ENCODE measurements at places on chromosomes 13 and 19.

DNA sequence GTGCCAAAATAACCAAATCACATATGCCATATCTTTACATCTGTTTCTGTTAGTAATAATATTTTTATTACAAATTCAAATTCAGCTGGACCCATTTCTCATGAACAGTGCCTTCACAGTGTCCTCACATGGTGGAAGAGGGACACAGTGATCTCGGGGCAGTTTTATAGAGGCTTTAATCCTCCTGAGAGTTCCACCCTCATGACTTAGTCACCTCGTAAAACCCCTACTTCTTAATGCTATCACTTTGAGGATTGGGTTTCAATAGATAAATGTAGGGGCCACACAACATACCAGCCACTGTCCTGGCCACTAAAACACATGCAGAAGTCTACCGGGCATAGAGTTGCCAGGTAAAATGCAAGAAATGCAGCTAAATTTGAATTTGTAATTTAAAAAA is 201.5 kb downstream of the MYO16 start:
- no peak for DNase-seq

DNA sequence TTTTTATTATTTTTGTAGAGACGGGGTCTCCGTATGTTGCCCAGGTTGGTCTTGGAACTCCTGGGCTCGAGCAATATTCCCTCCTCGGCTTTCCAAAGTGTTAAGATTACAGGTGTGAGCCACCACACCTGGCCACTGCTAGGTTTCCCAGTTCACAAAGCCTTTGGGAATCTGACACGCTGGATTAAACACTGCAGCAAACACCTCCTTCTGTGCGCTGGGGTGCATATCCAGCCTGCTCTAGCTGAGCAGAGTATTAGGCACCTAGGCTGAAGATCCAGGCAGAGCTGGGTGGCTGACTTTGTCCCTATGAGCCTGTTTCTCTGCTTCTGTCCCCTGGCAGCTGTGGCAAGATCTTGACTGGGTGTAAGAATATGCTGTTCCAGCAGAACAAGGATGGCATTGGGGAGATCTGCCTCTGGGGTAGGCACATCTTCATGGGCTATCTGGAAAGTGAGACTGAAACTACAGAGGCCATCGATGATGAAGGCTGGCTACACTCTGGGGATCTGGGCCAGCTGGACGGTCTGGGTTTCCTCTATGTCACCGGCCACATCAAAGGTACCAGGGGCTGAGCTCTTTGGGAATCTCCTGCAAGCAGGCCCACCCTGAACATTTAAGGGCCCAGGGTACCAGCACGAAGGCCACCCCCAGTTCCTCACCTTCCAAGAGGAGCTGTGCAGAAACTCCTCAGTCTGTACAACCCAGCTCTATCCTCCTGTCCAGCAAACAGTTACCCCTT is 49.8 kb downstream of the ACSBG2 start:
- DNase-seq = no peak

DNA sequence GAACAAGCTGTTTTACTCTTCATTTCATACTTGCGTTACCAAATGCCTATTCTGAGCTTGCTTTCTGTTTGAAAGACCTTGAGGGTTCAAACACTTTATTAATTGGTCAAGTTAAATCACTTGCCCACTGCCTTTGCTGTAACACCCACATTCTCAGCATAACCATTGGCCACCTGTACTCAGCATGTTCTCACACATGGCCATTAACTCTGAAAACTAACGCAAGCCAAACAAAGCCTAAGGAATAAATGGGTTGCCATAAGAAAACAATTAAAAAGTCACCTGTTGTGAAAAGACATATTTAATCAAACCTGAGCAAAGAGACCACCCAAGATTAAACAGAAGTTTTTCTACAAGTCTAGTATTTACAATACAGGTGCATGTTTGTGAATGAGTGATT is 517.2 kb upstream of the SPRY2 start:
- DNase-seq = no peak

DNA sequence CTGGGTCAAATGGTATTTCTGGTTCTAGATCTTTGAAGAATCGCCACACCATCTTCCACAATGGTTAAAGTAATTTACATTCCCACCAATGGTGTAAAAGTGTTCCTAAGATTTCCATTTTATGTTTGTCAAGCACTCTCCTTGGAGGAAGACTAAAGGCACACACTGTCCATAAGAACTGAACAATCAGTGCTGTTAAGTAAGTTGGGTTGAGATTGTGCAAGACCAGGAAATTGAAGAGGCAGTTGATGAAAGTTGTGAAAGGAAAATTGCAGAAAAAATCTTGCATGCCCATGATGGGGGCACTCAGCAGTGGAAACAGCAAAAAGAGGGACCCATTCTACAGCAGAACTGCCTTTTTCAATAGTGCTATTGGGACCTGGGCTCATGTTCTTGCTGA is 323.6 kb downstream of the DLEU7 start:
- DNase-seq = no peak

GRCh38 chr19:459724-460511 is 915 bp downstream of the SHC2 start:
- DNase-seq = peak; percentile 84

GRCh38 chr13:29073755-29074154 is 253.6 kb downstream of the MTUS2 start:
- no peak for DNase-seq

- no peak for DNase-seq
Measured at GRCh38 chr13:50780201-50781015, 63.1 kb downstream of the DLEU7 start.

- no peak for DNase-seq
Measured at GRCh38 chr13:60146471-60146870, 17.3 kb downstream of the DIAPH3 start.

GRCh38 chr13:23516702-23517101 is 53.5 kb upstream of the TNFRSF19 start:
- DNase-seq = no peak

DNA sequence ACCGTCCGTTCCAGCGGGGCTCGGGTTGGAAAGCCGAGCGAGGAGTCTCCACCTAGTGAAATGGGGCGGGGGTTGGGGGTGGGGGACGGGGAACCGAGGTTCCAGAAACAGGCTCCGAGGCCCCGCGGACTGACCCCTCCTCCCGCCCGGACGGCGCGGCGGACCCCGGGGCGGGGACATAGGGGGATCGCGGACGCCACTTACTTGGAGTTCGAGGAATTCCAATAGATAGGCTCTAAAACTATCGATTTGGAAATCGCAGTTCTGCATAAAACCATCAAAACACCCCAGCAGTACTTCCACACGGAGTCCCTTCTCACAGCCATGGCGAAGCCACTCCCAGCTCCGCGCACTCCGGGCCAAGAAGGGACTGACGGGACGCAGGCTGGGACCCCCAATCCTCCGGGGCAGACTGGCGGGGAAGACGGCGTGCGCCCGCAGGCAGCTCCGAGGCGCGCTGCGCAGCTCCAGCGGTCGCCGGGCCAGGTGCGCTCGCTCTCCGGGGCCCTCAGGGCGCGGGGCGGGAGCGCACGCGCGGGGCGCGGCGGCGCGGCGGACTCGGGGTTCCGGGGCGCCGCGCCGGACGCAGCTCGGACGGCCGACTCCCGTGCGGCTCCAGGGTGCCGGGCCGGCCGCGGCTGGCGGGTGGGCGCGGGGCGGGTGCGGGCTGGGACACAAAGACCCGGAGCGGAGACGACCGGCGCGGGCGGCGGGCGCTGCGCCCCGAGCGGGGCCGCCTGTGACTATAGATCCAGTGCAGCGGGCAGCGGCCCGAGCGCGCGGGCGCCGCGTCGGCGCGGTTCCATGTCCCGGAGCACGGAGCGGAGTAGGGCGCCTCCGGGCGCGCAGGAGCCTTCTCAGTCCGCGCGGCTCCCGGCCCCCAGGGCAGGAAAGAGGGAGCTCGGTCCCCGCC is 567 bp downstream of the EFNB2 start:
- DNase-seq = no peak

DNA sequence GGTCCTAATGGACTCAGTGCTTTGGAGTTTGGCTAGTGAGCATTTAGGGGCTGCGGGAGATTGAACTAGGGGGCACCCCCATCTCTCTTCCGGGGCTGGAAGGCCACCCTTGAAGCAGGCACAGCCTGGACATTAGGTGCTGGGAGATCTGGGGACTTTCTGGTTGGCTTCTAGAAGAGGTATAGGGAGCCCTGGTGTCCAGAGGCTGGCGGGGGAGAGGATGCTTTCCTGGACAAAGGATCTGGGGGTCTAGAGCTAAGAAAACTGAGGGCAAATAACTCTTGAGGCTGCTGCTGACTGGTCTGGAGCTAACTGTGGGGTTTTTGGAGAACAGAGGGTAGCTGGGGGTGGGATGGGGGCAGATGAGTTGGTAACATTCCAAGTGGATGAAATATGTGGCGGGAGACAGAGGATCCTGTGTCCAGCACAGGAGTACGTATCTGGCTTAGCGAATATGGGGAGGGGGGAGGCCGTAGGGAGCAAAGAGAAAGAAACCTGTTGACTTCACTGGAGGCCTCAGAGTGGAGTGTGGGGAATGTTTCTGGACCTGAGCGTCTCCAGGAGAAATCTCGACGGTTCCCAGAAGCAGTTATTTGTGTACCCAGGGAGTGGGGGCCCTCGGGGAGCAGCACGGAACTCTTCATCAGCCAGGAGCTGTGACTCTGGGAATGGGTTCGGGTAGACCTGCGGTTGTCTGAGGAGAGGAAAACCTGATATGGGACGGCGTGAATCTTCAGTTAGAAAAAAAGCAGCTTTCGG is 1.4 kb downstream of the HNRNPUL1 start:
- DNase-seq = peak; percentile 23

DNA sequence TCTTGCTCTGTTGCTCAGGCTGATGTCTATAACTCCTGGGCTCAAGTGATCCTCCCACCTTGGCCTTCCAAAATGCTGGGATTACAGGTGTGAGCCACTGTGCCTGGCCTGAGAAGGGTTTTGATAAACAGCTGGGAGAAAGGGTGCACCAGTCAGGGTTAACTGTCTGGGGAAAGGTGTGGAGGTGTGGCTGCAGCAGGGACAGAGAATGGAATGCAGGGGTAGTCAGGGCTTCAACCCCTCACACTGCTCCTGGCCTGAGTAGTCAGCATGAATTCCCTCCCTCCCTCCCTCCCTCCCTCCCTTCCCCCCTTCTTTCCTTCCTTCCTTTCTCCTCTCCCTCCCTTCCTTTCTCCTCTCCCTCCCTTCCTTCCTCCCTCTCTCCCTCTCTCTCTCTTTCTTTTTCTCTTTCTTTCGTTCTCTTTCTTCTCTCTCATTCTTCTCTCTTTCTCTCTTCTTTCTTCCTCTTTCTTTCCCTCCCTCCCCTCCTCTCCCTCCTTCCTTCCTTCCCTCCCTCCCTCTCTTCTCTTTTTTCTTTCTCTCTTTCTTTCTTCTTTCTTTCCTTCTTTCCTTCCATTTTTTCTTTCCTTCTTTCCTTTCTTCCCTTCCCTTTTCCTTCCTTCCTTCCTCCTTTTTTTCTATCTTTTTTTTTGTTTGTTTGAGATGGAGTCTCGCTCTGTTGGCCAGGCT is 16.0 kb downstream of the MYO1F start:
- DNase-seq = no peak

- DNase-seq = no peak
Measured at GRCh38 chr13:46738766-46739165, 58.2 kb downstream of the ESD start.

GRCh38 chr19:4089400-4089908 is 22.8 kb upstream of the ZBTB7A start:
- no peak for DNase-seq

DNA sequence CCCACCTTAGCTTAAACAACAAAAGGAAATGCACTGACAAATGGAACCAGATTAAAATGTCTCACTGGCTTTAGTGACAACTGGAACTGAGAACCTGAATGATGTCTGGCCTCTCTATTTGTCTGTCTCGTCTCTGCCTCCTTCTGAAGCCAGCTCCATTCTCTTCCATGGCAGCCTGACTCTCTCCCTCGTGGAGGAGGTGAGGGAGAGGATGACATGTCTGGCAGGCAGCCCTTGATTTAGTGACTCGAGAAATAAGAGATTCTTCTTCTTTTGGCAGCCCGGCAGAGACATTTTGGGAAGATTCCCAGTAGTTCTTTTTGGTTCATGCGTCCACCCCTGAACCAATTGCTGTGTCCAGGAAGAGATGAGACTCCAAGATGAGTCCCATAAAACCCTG is 131.7 kb downstream of the KLF5 start:
- no peak for DNase-seq

DNA sequence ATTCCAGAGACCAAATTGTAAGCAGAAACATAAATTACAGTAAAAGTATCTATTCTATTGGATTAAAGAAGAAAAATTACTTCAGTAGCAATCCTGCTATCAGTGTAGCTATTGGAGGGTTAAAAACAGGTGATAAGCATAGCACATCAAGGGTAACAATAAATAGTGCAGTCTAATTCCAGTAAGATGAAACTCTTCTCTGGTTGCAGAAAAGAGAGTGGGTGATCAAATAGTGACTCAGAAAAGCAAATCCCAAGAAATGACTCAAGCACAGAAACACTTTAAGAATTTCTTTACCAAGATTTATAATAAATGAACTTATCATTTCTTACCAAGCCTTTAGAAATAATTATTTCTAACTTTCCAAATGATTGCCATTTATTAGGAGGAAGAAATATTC is 135.7 kb downstream of the LMO7 start:
- peak; percentile 30 for DNase-seq

- DNase-seq = no peak
Measured at GRCh38 chr19:50450369-50451222, 17.9 kb downstream of the MYBPC2 start.

- DNase-seq = no peak
Measured at GRCh38 chr13:24741791-24742190, 22.2 kb upstream of the RNF17 start.

DNA sequence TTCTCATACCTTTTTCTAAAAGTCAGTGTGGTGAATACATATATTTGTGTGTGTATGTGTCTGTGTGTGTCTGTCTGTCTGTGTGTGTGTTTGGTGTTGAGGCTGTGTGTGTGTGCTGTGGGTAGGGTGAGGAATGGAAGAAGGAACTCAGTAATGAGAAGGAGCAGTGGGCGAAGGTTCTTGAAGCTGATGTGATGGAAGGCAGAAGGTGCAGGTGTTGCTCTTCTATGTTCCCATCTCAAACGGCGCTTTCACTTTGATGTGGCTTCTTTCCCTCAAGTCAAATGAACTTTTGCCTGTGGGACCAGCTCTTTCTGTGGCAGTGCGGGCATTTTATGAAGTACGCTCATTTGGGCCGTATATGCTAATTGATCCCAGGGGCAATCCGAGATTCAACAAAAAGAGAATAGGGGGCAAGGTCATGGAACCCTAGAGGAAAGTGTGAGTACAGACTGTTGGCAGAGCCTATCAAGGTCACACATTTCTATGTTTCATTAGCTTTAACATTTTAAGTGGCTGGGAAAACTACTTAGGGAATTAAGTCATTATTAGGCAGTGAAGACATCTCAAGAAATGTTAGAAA is 15.2 kb downstream of the BIVM start:
- no peak for DNase-seq

DNA sequence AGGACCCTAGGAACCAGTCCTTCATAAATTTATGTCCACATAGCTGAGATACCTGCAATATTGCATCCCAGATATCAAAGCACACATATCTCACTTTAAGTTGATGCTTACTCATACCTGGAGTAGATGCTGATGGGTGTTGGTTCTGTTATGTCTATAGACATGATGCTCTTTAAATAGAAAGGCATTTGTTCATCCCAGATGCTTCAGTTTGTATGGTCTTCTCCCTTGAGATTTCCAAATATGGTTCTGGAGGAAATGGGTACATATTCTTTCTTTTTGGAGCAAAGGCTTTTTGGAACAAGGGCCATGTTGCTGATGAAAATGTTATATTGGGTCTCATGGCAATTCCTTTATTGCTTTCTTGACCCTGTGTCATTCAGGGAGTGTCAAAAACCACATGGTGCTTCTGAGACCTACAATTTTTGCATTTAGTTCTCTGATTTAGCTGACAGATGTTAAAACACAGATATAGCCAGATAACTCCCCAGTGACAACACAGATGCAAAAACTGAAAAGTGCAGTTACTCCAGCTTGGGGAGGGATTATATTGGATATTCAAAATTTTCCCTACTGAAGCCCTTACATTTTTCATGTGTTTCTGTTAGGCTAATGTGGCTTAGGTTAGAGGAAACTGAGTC is 211.4 kb downstream of the KCNRG start:
- DNase-seq = no peak
